LHCN-M2 (cell line): ENCODE measurements at places on chromosomes 2 and 18. TPM values are rescaled to one million over a fixed set of nuclear protein-coding genes. Genes with fewer than 3 reads are reported as not detected.

DNA sequence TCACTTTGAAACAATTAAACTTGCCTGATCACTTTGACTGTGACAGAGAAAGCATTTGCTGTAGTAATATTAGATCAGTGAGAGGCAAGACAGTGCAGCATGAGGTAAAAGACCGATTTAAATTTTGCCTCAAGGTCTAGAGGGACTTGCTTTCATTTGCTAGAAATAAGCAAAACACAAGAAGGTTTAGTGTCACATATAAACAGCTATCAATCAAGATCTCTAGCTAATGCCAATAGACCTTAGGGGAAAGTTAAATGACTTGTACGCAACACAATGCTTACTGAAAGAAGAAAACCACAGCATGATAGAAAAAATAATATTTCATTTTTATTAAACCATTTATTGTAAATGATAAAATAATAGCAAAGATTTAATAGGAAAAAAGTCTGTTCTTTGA, 113.5 kb downstream of the DSC3 start:
- no peak for DNase-seq

- no peak for DNase-seq
Measured at GRCh38 chr18:39031647-39032046, 1466.0 kb upstream of the CELF4 start.

Gene FEV
- not detected in 2 replicates for total RNA-seq

- DNase-seq, result no peak
Measured at GRCh38 chr2:26687328-26687727, 5.2 kb upstream of the KCNK3 start.

- DNase-seq, result peak; percentile 73
Measured at GRCh38 chr2:118121986-118122524, 33.8 kb downstream of the INSIG2 start.

Gene VWC2L
- total RNA-seq, result under 0.01 TPM in 1 of 2 replicates, not detected in the other

GRCh38 chr2:127597046-127597983, 48.6 kb upstream of the GPR17 start:
- no peak for DNase-seq

Gene OSBPL6
- total RNA-seq, result 12.2 and 18.1 TPM in 2 replicates

GRCh38 chr2:14396533-14397083, 235.9 kb upstream of the LRATD1 start:
- DNase-seq, result no peak

Gene ITGA6
- total RNA-seq, result 67.5 and 98.8 TPM in 2 replicates

Gene ZAP70
- total RNA-seq, result 0.40 TPM in 1 of 2 replicates, not detected in the other

Gene FIGN
- 3.7 and 5.4 TPM in 2 replicates for total RNA-seq
